ENCODE measurements at places on chromosomes 13 and 19. TPM values are rescaled to one million over a fixed set of nuclear protein-coding genes. Genes with fewer than 3 reads are reported as not detected.

GRCh38 chr19:34308381-34309367 is 54.3 kb downstream of the GARRE1 start:
- DNase-seq = no peak
- H3K4me3 ChIP-seq = no peak overlapping the region
- H3K27me3 ChIP-seq = no peaks in the 10 kb centered on the region
- peak overlapping the region; percentile 51 for H3K27ac ChIP-seq

GRCh38 chr13:42086582-42086981 is 38.1 kb downstream of the DGKH start:
- no peak overlapping the region for H3K27ac ChIP-seq
- no peak overlapping the region for H3K4me3 ChIP-seq
- H3K4me1 ChIP-seq = no peaks in the 10 kb centered on the region
- DNase-seq = no peak

The LRRC8E gene
- total RNA-seq = not detected

DNA sequence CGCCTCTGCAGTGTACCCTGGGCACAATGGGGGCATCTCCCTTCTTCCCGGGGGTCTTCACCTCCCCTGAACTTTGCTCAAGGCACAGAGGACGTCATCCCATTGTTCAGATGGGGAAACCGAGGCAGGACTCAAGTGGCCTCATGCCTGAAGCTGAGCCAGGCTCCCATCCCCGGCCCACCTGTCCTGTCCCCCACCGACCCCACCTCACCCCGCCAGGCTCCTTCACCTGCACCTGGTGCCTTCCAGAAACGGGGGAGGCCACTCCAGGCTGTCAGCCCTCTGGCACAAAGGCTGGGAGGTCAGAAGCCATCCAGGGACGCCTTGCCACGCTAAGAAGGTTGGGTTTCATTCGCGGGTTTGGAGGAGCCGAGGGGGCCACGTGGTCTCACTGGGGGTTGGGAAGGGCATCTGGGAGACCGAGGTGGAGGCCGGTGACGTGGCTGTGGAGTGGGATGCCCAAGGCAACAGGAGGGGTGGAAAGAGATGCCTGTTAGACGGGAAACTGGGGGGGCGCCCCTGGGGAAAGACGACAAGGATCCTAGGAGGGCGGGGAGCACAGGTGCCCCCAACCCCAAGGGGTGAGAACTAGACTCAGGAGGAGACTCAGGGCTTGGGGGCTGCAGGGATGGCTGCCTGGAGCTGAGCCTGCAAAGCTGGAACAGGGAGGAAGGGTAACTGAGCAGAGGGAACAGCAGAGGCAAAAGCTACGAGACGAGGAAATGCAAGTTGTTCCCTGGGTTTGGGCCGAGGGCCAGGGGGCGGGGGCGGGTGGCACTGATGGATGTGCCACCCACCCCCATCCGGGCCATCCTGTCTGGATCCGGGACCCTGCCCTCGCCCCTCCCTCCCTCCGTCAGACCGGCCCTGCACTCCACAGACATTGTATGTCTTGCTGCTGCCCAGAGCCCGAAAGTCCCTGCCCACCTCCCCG is 6.0 kb upstream of the TCF3 start:
- no peak overlapping the region for H3K27ac ChIP-seq
- no peaks in the 10 kb centered on the region for H3K36me3 ChIP-seq
- no peaks in the 10 kb centered on the region for H3K27me3 ChIP-seq

DNA sequence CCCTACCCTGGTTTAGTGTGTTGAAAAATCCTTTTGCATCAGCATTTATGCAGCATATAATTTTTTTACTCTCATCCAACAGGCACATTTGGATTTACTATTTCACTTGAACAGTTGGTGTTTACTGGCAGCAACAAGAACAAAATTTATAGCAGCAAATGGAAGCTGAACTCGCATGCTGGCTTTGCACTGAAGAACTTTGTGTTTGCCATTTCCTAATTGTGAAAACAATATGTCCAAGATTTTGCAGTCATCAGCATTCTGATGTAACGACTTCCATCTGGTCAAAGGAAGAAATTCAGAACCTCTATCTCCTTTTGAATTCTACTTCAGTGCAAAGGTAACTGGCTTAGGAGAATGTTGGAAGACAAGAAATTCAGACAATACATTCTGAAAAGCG is 131.0 kb downstream of the DLEU7 start:
- H3K36me3 ChIP-seq = no peaks in the 10 kb centered on the region
- H3K4me1 ChIP-seq = no peaks in the 10 kb centered on the region
- no peaks in the 10 kb centered on the region for H3K27me3 ChIP-seq
- H3K27ac ChIP-seq = no peak overlapping the region

The SLC7A10 gene
- total RNA-seq = not detected

DNA sequence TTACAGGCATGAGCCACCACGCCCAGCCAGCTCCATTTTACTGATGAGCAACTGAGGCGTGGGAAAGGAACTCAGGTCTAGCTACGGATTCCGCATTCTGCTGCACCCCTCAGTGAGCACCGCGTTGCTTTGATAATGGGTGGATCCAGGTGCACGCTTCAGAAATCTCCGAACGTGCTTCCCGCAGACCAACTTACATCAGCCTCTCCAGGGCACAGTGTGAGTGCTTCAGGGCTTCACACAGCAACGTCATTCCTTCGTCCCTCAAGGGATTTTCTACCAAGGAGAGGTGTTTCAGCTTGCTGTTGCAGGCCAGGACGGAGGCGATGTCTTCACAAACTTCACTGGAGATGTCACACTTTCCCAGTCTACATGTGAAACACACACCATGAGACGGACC is 21.7 kb downstream of the NLRP9 start:
- no peaks in the 10 kb centered on the region for H3K36me3 ChIP-seq
- H3K4me3 ChIP-seq = no peak overlapping the region
- no peak overlapping the region for H3K27ac ChIP-seq
- H3K27me3 ChIP-seq = no peaks in the 10 kb centered on the region
- DNase-seq = no peak

The CILP2 gene
- not detected for total RNA-seq

The CLIP3 gene
- 43.2 TPM for total RNA-seq

The NOVA2 gene
- total RNA-seq = 11.3 TPM

GRCh38 chr19:55643003-55643886 is at the start of gene ZNF581:
Gene ZNF581 (plus strand): TSS chr19:55643649. CDS start chr19:55644572, 923 bp downstream.
- peaks cover 20% of the 10 kb centered on the region for H3K4me1 ChIP-seq
- H3K27me3 ChIP-seq = no peaks in the 10 kb centered on the region
- H3K27ac ChIP-seq = peak within 1 kb of the TSS; percentile 89
- H3K4me3 ChIP-seq = peak within 1 kb of the TSS; percentile 82

The ZNF534 gene
- not detected for total RNA-seq

- H3K36me3 ChIP-seq = peaks cover 6% of the 10 kb centered on the region
- H3K27me3 ChIP-seq = no peaks in the 10 kb centered on the region
- DNase-seq = no peak
Measured at GRCh38 chr13:46679369-46680120, 117.4 kb downstream of the ESD start.

The EBI3 gene
- not detected for total RNA-seq

The TTC9B gene
- total RNA-seq = not detected

The CGB8 gene
- not detected for total RNA-seq

- DNase-seq = no peak
- H3K27me3 ChIP-seq = no peaks in the 10 kb centered on the region
- no peak overlapping the region for H3K27ac ChIP-seq
- H3K36me3 ChIP-seq = no peaks in the 10 kb centered on the region
Measured at GRCh38 chr13:53237696-53238095, 209.1 kb downstream of the OLFM4 start.

DNA sequence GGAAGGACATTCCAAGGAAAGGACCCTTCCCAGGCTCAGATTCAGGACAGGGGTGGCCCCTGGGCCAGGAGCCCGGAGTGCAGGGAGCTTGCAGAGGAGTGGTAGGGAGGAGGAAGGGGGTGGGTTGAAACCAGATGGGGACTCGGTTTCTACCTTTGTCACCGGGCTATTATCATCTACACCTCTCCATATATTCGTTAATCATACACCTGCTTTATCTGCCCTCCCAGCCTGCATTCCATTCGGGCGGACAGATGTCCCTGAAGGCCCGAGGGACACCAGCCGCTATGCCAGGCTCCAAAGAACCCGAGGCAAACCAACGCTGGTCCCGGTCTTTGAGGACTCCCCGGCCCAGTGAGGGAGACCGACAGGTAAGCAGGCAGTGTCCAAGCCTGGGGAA is 15.5 kb upstream of the MYH14 start:
- H3K4me3 ChIP-seq = no peak overlapping the region
- no peaks in the 10 kb centered on the region for H3K36me3 ChIP-seq
- H3K4me1 ChIP-seq = no peaks in the 10 kb centered on the region
- H3K27ac ChIP-seq = no peak overlapping the region

The NMRK2 gene
- total RNA-seq = not detected

DNA sequence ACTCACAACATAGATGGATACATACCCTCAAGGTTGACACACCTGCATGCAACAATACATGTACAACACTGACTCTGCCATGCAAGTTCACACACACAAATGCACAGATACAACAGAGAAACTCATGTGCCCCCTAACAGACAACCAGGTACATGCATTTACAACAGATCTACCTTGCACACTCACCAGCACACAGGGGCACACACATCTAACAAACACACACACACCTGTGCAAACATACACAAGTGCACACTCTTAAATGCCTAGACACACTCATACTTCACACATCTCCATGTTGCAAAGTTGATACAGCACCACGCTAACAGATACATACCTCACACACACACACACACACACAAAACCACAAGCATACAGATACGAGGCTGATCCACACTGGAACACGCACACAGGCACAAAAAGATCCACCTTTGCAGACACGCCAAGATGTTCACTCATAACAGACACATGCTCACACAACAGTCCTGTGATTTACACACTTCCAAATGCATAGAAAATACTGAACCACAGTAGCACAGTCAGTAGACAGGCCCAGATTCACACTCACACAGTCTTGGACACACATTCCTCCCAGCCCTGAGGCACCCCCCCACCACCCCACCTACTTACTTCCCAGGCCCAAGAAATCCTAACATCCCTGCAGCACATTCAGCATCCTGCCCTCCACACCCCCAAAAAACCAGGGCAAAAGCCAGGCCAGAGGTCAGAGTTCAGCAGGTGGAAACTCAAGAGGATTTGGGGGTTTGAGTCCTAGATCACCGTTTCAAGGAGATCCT is 1.4 kb downstream of the LRFN1 start:
- peaks cover 4% of the 10 kb centered on the region for H3K4me1 ChIP-seq

DNA sequence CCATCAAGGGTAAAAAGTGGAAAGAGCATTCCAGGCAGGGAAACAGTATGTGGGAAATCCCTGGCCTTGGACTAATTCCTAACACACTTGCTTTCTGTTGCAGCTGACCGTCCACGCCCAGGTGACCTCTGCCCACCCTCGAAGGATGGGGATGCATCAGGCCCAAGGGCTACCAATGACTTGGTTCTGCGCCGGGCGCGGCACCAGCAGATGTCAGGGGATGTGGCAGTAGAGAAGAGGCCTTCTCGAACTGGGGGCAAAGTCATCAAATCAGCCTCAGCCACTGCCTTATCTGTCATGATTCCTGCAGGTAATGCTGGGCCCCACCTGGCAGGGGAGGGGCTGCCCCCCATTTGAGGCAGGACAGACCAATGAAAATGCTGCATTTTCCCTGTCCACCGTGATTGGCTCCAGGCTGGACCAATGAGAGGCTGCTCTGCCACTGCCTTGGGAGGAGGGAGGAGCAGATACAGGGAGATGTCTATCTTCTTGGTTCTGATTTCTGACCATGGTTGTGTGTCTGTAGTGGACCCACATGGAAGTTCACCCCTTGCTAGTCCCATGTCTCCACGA is 12.6 kb downstream of the DNASE2 start:
- no peak overlapping the region for H3K4me3 ChIP-seq
- H3K27ac ChIP-seq = no peak overlapping the region
- no peak for DNase-seq
- no peaks in the 10 kb centered on the region for H3K4me1 ChIP-seq
- H3K36me3 ChIP-seq = peaks cover 2% of the 10 kb centered on the region

DNA sequence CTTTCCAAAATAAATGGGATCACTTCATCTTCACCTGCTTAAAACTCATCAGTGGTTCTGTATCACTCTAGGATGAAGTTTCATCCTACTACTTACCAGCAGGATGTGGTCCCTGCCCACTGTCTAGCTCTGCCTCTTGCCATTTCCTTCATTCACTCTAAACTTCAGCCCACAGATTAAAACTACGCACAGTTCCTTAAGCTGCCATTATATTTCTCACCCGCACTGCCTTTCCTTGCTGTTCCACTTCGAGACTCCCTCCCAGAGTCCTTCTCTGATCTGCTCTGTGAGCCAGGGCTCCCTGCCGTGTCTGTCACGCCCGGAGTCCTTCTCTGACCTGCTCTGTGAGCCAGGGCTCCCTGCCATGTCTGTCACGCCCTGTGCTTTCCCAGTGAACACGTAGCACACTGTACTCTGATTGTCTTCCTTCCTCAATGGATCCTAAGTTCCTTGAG is 52.0 kb upstream of the NPAS1 start:
- no peak for DNase-seq
- no peak overlapping the region for H3K4me3 ChIP-seq
- no peaks in the 10 kb centered on the region for H3K27me3 ChIP-seq
- H3K36me3 ChIP-seq = no peaks in the 10 kb centered on the region
- H3K27ac ChIP-seq = no peak overlapping the region
